ENCODE measurements at places on chromosomes 11 and 22. TPM values are rescaled to one million over a fixed set of nuclear protein-coding genes. Genes with fewer than 3 reads are reported as not detected.
A peak's percentile ranks its signal among the peaks of the same experiment; 100 is the strongest.

ALX4 gene
- not detected for total RNA-seq

DNA sequence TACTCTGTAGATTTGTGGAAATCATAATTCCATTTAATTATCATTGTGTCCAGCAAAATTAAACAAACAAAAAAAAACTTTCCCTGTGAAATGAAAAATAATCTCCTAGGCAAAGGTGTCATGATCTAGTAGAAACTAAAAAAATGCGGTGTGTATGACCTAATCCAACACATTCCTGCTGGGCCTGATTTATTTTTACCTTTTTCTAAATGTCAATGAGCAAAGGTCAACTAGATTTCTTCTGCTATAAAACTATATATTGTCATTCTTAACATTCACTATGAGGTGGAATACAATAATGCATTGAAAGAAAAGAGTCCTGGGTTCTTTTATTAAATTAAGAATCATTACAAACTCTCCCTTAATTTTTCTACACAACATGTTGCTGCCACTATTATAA, 57.1 kb upstream of the MN1 start:
- no peaks in the 10 kb centered on the region for H3K27me3 ChIP-seq
- no peak overlapping the region for H3K4me3 ChIP-seq
- DNase-seq: no peak
- H3K36me3 ChIP-seq: peaks cover 35% of the 10 kb centered on the region
- H3K4me1 ChIP-seq: no peaks in the 10 kb centered on the region

LRRN4CL gene
- not detected for total RNA-seq

DNA sequence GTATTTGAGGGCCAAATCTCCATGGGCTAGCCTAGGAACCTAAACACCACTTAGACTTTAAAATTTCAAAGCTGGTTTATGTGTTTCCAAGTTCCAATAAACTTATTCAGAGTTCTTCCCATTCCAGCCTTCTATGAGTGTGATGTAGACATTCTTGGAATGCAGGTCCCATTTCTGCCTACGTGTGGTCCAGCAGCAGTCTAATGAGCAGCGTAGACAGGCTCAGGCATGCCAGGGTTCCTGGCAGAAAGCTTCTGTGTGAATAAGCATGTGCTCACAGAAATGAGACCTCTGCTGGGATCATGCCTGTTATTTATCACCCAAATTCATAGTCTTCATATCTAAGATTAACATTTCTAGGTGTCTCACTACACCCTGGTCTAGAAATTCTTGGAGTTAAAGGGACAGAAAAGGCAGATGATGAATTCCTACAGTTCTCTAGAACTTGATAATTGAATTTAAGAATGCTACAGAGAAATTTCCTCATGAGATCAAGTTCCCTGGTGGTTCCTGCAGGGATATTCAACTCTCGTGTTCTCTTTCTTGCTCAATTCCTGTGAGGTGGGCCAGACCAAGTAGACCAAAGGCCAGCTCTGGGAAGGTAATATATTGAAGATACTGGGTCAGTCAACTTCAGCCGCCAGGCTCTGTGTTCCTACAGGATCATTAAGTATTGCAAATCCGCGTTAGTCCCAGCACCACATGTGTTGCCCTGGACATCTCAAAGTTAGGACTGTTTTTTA, 17.6 kb downstream of the RNF185 start:
- H3K4me1 ChIP-seq: no peaks in the 10 kb centered on the region
- H3K27ac ChIP-seq: no peak overlapping the region
- no peaks in the 10 kb centered on the region for H3K27me3 ChIP-seq
- DNase-seq: no peak
- H3K36me3 ChIP-seq: no peaks in the 10 kb centered on the region
- no peak overlapping the region for H3K4me3 ChIP-seq

TSPAN32 gene
- total RNA-seq: not detected

SLC22A25 gene
- not detected for total RNA-seq

- peak; percentile 50 for DNase-seq
- H3K27me3 ChIP-seq: no peaks in the 10 kb centered on the region
- no peaks in the 10 kb centered on the region for H3K36me3 ChIP-seq
- H3K27ac ChIP-seq: no peak overlapping the region
- H3K4me1 ChIP-seq: no peaks in the 10 kb centered on the region
Observed at GRCh38 chr11:1937616-1938342, 9.4 kb upstream of the MRPL23 start.

CLMP gene
- total RNA-seq: 20.8 TPM

DNA sequence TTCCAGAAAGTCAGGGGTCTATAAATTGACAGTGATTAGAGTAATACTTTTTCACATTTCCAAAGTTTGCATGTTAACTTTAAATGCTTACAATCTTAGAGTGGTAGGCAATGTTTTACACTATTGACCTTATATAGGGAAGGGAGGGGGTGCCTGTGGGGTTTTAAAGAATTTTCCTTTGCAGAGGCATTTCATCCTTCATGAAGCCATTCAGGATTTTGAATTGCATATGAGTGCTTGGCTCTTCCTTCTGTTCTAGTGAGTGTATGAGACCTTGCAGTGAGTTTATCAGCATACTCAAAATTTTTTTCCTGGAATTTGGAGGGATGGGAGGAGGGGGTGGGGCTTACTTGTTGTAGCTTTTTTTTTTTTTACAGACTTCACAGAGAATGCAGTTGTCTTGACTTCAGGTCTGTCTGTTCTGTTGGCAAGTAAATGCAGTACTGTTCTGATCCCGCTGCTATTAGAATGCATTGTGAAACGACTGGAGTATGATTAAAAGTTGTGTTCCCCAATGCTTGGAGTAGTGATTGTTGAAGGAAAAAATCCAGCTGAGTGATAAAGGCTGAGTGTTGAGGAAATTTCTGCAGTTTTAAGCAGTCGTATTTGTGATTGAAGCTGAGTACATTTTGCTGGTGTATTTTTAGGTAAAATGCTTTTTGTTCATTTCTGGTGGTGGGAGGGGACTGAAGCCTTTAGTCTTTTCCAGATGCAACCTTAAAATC, 5.3 kb downstream of the MALAT1 start:
- no peak overlapping the region for H3K27ac ChIP-seq
- peak overlapping the region; percentile 97 for H3K4me3 ChIP-seq
- H3K27me3 ChIP-seq: no peaks in the 10 kb centered on the region

- peak; percentile 19 for DNase-seq
- H3K36me3 ChIP-seq: no peaks in the 10 kb centered on the region
- no peak overlapping the region for H3K4me3 ChIP-seq
- peaks cover 7% of the 10 kb centered on the region for H3K4me1 ChIP-seq
- H3K27ac ChIP-seq: no peak overlapping the region
- no peaks in the 10 kb centered on the region for H3K27me3 ChIP-seq
Observed at GRCh38 chr22:27329966-27330645, 471.4 kb downstream of the MN1 start.

- H3K4me1 ChIP-seq: no peaks in the 10 kb centered on the region
- no peaks in the 10 kb centered on the region for H3K27me3 ChIP-seq
- H3K36me3 ChIP-seq: peaks cover 34% of the 10 kb centered on the region
- no peak for DNase-seq
Observed at GRCh38 chr11:94830722-94831510, 62.8 kb downstream of the AMOTL1 start.

OR4A16 gene
- total RNA-seq: not detected

CLDN5 gene
- 1.6 TPM for total RNA-seq

- no peak for DNase-seq
- no peak overlapping the region for H3K27ac ChIP-seq
- H3K4me3 ChIP-seq: no peak overlapping the region
- no peaks in the 10 kb centered on the region for H3K36me3 ChIP-seq
Observed at GRCh38 chr11:114125959-114126358, 66.4 kb downstream of the ZBTB16 start.

Measured in H1 (cell line).